Lower lobe of right lung (tissue), 2 donors: ENCODE measurements at places on chromosomes 4 and X.

GRCh38 chrX:14398725-14399124, 130.6 kb upstream of the GLRA2 start:
- DNase-seq = no peak

DNA sequence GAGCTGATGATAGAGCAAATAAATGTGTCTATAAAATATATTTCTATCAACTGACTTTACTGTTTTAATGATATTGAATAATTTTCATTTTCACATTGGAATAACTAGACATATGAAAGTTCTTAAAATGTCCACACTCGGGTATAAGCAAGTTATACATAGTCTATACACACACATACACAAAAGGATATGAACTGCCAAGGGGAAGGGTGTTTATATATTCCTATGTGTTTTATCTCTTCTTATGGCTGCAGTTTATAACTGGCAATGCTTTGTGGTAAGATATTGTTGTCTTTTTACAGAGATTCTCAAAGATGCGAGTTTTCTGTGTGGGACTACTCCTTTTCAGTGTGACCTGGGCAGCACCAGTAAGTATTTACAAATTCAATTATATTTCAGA, 1.6 kb downstream of the MEPE start:
- no peak for DNase-seq

- no peak for DNase-seq
Observed at GRCh38 chr4:109079201-109079600, 223.3 kb downstream of the COL25A1 start.

DNA sequence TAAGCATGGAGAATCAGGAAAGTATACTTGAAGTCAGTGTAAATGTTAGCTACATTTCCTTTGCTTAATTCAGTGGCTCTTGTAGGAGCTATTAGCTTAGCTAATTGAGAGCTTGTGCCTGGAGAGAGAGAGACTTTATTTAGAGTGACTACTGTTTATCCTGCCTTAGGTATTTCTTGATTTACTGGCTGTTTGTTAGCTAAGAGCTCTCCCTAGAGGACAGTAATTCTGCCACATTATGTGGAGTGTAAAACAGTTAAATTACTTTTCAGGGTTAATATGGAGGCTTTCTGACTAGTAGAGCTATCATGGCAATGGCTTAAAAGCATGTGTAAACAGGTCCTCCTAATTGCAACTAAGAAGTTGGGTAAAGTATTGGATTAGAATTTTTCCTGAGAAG, 306.5 kb upstream of the TECRL start:
- no peak for DNase-seq

- no peak for DNase-seq
Observed at GRCh38 chr4:106687026-106687425, 318.4 kb upstream of the GIMD1 start.

GRCh38 chrX:106281383-106281782, 113.3 kb downstream of the PWWP3B start:
- no peak for DNase-seq

DNA sequence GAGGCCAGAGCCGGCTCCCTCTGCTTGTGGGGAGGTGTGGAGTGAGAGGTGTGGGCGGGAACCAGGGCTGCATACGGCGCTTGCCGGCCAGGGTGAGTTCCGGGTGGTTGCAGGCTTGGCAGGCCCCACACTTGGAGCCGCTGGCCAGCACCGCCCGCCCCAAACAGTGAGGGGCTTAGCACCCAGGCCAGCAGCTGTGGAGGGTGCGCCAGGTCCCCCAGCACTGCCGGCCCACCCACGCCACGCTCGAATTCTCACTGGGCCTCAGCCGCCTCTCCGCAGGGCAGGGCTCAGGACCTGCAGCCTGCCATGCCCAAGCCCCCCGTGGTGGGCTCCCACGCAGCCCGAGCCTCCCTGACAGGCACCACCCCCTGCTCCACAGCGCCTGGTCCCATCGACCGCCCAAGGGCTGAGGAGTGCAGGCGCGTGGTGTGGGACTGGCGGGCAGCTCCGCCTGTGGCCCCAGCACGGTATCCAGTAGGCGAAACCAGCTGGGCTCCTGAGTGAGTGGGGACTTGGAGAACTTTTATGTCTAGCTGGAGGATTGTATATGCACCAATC, 275.3 kb downstream of the RAPGEF2 start:
- DNase-seq = no peak

GRCh38 chr4:160316036-160316435, 1213.2 kb downstream of the RAPGEF2 start:
- no peak for DNase-seq

DNA sequence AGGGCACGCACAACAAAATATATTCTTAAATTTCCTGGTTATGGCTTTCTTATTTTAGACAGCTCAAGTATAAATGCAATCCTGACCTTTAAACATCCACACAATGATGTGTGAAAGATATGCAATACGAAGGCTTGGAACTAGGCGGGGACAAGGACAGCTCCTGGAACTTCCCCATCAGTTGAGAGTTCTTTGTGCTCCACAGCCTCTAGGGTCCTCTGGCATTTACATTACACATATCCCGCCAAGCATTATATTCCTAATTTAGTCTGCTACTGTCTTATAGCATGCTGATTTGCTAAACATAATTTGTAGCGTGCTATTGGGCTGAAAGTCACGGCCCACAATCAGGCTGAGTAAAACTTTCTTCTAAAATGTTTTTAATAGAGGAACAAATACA, 74.4 kb downstream of the FTHL17 start:
- no peak for DNase-seq

GRCh38 chr4:92210906-92211305, 92.9 kb upstream of the GRID2 start:
- no peak for DNase-seq

DNA sequence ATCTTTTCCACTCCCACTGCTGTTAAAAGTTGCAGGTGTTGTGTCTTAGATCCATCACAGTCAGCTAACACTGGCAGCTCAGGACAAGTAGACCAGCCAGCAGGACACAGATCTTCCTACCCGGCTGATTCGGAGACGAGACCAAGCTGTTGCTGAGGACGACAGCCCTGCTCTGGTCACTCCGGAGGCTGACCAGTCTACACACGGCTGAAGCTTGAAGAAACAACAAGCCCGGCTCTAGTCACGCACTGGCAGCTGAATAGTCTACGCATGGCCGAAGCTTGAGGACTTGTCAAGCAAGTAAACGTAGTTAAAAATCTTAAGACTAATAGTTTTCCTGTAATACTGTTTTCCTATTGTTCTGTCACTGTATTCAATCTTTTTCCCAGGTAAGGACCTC, 1.8 kb downstream of the ACOX3 start:
- DNase-seq = no peak

DNA sequence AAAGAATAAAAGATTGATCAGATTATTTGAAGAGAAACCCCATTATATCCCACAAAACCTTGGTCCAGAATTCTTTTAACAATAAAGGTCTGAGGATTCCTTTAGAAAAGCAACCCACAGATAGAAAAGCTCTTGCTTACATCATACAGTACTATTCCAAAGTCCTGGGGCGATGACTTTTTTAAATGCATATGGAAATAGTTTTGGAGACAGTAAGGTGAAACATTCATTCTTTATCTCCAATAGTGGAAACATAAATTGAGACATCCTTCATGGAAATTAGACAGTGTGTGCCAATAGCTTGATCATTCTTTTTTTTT, 85.7 kb upstream of the UCP1 start:
- no peak for DNase-seq

GRCh38 chr4:141562649-141563048, 73.7 kb upstream of the IL15 start:
- DNase-seq = no peak

DNA sequence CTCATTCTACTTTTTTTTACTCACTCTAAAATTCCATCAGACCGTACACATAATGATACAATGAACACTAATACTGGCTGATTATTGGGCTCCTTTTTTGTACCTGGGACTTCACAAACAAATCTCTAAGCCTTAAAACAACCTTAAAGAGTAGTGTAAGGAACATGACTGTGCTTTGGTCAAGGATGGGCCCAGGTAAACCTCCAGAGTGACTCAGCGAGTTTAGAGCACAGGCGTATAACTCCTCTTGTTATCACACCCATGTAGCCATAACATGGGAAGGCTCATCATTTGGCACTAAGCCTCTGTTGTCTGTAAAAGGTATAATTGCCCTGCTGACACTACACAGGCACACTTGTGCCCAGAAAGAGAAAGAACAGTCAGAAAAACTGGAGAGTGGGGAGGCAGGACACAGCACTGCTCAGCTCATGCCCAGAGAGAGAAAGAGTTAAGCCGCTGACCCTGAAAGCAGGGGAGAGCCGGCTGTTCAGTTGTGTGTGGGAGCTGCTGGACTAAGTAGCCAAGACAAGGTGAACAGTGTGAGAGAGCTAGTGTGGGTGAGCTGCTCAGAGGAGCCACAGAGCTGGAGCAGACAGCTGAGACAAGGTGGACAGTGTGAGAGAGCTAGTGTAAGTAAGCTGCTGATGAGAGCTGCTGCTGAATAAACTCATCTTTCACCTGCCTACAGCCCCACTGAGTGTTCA, 319.6 kb upstream of the BMP3 start:
- no peak for DNase-seq

DNA sequence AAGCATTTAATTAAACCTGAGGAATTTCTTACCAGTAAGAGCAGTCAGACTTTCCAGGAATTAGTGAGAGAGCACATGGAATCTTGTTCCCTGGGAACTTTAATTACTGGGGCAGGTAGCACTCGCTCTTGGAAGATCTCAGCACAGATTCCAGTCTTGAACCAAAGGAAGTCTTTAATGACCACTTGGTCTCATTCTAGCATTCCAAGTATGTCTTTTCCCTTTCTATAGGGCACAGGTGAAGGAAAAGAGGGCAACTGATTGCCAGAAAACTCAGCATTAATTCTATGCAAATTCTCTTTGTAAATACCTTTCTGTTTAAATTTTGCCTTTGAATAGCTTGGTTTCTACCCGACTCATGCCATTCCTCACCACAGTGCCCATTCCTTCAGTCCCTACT, 236.6 kb downstream of the LDB2 start:
- no peak for DNase-seq

- no peak for DNase-seq
Observed at GRCh38 chr4:54172156-54172555, 56.9 kb upstream of the PDGFRA start.

GRCh38 chr4:75821966-75822365, 80.3 kb downstream of the PPEF2 start:
- DNase-seq = no peak

GRCh38 chrX:13428053-13428786, 108.4 kb upstream of the ATXN3L start:
- no peak for DNase-seq
